ENCODE measurements at places on chromosomes 2 and 18.
A peak's percentile ranks its signal among the peaks of the same experiment; 100 is the strongest.

GRCh38 chr18:10164271-10165071 lies 250.7 kb downstream of the VAPA start:
- no peak overlapping the region for H3K4me3 ChIP-seq
- no peaks in the 10 kb centered on the region for H3K27me3 ChIP-seq
- H3K27ac ChIP-seq = peak overlapping the region; percentile 52
- no peak for DNase-seq

GRCh38 chr2:219701847-219702634 lies 74.6 kb downstream of the SLC4A3 start:
- H3K36me3 ChIP-seq = no peaks in the 10 kb centered on the region
- no peak for DNase-seq
- H3K4me3 ChIP-seq = no peak overlapping the region
- H3K4me1 ChIP-seq = peaks cover 8% of the 10 kb centered on the region
- no peak overlapping the region for H3K27ac ChIP-seq

DNA sequence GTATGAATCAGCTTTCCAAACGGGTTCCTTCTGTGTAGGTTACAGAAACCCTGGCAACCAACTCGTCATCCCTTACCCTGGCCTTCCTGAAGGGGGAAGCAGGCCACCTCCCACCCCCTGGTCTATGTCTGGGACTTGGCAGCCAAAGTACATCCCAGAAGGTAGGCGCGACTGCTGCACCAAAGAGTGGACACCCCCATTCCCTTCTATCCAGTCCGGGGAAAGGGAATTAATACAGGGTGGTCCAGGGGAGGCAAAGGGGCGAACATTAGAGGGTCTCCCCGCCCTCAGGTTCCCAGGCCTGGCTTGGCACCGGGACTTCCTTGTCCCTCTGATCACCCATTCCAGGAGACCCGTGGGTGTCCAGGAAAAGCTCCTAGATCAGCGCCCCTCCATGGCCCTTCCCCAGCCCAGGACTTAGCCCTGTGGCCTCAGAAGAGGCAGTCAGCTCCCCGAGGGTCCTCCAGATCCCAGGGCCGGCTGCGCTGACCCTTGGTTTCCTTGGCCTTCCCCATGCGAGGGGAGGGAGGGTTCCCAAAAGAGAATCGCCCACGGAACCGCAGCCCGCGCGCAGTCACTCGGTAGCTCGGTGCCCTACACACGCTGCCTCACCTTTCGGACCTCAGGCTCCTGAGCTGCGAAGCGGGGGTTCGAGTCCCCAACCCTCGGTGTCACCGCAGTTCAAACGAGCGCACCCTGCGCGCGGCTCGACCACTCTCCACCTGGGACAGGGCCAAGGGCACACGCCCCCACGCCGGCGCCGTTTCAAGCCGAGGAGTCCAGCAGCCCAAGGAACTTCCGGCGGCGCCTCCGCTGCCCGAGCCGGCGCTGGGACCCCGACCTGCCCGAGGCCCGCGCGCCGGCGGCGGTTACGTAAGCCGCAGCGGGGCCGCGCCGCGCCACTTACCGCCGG lies at the start of gene PER2:
PER2 (minus strand) TSS at position 874 of the 913 bp plus-strand sequence. CDS start 10,674 bp downstream, outside the sequence.
- peak; percentile 79 for DNase-seq
- H3K36me3 ChIP-seq = peaks cover 6% of the 10 kb centered on the region
- peaks cover 65% of the 10 kb centered on the region for H3K4me1 ChIP-seq
- peak within 1 kb of the TSS; percentile 84 for H3K27ac ChIP-seq

DNA sequence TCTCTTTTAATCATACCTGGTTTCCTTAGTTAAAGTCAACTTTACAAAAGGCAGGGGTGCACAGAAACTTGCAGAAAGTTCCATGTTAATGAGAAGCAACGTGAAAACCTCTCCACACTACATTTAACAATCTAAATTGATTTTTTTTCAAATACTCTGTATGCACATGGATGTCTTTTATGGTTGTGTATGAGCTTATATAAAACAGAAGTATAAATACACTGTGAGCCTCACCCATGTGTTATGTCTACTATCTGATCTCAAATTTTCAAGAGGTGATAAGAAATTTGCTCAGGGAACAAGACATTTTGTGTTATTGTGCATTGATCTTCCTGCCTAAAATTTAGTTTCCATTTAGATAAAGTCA lies 617.6 kb downstream of the ADCYAP1 start:
- H3K27me3 ChIP-seq = no peaks in the 10 kb centered on the region
- no peaks in the 10 kb centered on the region for H3K4me1 ChIP-seq
- H3K4me3 ChIP-seq = no peak overlapping the region
- no peak overlapping the region for H3K27ac ChIP-seq
